T-helper 17 cell (primary cell): ENCODE measurements at places on chromosomes 3 and 15.

GRCh38 chr15:85974742-85975141 lies 104.9 kb upstream of the AGBL1 start:
- DNase-seq = no peak

GRCh38 chr3:136146981-136147729 lies 49.0 kb downstream of the MSL2 start:
- no peak for DNase-seq

GRCh38 chr15:62985768-62986167 lies 56.8 kb upstream of the TPM1 start:
- no peak for DNase-seq

- DNase-seq = no peak
Measured at GRCh38 chr3:142990721-142991120, 10.6 kb upstream of the U2SURP start.

- DNase-seq = no peak
Measured at GRCh38 chr15:51668446-51668845, 12.9 kb upstream of the SCG3 start.

DNA sequence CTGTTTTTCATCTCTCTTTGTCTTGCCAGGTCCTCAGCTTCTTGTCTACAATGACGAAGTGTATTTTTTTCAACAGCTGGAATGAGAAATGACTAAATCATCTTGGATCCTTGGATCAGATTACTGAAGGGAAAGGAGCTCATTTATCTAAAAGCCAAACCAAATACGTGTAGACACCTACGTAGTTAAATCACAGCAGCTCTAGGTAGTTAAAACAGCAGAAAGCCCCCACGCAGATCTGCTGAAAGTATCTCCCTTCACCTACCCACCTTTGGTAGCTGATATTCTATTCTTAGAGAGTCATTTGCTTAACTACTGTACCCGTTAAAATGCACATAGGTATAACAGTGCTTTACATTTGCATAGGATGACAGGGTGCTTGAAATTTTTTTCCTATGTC lies 105.5 kb upstream of the WNT5A start:
- DNase-seq = no peak

DNA sequence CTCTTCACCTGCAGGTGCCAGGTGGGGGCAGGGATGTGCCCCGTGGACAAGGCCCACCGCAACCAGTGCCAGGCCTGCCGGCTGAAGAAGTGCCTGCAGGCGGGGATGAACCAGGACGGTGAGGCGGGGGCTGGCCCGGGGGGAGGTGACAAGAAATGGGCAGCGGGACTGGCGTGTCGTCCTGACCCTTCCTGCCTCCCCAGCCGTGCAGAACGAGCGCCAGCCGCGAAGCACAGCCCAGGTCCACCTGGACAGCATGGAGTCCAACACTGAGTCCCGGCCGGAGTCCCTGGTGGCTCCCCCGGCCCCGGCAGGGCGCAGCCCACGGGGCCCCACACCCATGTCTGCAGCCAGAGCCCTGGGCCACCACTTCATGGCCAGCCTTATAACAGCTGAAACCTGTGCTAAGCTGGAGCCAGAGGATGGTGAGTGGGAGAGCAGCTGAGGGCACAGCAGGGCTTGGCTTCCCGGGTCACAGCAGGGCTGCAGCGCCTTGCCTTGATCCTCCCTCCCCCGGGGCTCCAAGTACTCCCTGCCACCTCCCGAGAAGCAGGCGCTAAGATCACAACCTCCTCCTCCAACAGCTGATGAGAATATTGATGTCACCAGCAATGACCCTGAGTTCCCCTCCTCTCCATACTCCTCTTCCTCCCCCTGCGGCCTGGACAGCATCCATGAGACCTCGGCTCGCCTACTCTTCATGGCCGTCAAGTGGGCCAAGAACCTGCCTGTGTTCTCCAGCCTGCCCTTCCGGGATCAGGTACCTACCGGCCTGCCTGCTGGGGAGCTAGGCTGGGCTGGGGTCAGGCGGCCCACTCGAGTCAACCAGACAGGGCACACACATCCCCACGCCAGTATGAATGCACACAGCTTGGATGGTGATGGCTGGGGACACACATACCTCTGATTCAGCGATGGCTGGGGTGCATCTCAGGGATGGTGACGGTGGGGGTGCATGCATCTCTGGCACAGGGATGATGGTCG lies 1.7 kb downstream of the NR2E3 start:
- no peak for DNase-seq

- DNase-seq = no peak
Measured at GRCh38 chr15:36658312-36658711, 78.9 kb downstream of the CDIN1 start.

DNA sequence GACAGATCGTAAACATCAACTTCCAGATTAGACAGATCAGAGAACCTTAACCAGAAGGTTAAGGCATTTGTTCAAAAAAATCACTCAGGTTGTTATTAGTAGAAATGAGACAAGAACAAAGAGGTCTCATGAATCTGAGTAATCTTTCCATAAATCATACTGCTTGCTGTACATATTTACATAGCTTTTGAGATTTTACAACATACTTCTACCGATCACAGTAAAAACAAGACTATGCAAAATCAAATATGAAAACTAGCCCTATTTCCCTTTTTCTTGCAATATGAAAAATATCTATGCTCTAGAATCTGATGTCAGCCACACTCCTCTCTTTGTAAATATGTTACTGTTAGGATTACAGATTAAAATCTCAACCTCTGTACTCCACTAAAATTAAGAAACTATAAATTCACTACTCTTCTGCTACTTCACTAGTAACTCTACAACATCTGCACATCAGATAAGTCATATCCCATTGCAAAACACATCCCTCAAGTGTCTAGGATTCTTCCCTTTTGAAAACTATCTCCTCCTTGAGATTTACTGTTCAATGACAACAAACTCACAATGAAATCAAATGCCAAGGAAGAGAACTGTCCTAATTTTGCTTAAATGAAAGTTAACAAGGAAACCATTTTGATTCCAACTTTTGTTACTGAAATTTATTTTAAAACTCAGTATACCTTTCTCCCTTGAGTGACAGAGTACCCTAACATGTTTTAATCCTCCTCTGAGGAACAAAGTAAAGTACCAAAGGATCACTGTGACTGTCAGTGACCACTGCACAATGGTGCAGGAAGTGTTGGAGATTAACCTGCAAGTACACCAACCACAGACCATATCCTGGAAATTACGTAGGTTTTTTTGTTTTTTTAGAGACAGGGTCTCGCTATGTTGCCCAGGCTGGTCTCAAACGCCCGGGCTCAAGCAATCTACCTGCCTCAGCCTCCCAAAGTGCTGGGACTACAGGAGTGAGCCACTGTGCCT lies 12.8 kb downstream of the DCUN1D1 start:
- no peak for DNase-seq

DNA sequence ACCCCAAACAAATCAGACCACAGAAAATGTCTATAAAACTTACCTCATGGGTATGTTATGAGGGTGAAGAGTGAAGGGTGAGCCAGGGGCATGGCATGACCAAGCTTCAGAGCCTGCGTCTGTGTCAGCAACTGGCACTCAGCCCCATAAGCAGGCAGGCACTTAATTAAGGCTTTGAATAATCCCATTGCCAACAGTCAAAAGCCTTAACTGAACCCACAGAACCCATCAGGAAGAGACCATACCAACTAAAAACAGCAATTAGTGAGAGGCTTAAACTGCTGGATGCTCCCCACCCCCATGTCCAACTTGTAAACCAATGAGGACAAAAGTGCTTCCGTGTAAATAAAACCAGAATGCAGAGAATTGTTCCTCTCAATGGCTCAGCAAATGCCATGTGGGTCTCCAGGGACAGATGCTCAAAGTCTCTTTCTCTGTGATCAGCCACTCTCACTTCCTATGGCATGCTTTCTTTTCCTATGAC lies 126.0 kb downstream of the MYLK start:
- no peak for DNase-seq

DNA sequence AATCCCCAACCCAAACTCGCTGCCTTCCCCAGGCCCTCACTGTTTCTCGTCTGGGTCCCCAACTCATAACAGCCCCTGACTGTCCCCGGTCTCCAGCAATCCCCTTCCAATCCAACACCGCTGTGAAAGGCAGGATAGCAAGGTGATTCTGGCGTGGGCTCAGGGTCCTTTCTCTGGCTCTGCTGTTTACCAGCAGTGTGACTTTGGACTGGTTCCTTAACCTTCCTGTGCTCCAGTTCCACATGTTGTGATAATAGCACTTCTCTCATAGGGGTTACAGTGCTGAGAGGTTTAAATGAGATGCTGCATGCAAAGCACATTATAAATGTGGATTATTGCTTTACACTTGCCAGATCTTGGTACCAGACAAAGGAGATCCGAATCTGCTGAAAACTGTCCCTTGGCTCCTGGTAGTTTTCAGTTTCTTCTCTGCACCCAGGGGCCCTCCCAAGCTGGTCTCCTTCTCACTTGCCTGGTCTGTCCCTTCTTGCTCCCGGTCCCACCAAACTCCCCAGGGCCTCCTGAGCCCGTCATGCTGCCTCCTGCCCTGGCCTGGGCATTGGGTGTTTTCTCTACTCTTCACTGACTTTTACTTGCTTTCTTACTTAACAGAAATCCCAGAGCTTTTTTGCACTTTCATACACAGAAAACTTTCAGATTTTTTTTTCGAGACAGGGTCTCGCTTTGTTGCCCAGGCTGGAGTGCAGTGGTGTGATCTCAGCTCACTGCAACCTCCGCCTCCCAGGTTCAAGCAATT lies 26.8 kb upstream of the CYP11A1 start:
- DNase-seq = no peak

GRCh38 chr3:99856437-99857220 lies 39.0 kb downstream of the CMSS1 start:
- DNase-seq = no peak

- DNase-seq = no peak
Measured at GRCh38 chr3:38690185-38690584, 40.7 kb upstream of the SCN5A start.

DNA sequence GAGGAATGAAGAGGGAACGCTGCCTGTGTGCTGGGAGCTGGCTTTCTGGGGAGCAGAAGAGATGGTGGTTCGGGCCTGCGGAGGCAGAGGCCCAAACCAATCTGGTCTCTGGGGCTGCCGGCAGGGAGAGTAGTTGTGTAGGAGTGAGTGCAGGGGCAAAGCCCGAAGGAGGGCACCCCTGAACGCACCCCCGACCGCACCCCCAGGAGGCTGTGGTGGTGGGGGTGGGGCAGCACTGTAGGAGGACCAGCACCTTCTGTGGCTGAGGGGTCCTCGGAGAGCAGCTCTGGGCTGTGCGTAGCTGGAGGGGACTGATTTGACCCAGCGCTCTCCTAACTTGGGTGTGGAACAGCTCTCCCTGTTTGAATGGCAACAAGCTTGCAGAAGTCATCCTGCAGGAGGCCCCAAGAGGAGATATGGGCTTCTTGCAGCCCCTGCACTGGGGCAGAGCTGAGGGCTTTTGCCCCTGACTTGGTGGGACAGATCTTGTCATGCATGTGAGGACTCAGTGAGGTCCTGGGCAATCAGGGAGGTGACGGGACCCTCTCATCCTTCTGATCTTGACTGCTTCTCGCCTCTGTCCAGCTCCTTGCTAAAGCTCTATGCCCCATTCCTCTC lies 26.1 kb downstream of the C15orf39 start:
- no peak for DNase-seq

GRCh38 chr3:192957441-192958021 lies 39.9 kb upstream of the MB21D2 start:
- no peak for DNase-seq

GRCh38 chr15:57667171-57667849 lies 39.2 kb upstream of the POLR2M start:
- DNase-seq = no peak

DNA sequence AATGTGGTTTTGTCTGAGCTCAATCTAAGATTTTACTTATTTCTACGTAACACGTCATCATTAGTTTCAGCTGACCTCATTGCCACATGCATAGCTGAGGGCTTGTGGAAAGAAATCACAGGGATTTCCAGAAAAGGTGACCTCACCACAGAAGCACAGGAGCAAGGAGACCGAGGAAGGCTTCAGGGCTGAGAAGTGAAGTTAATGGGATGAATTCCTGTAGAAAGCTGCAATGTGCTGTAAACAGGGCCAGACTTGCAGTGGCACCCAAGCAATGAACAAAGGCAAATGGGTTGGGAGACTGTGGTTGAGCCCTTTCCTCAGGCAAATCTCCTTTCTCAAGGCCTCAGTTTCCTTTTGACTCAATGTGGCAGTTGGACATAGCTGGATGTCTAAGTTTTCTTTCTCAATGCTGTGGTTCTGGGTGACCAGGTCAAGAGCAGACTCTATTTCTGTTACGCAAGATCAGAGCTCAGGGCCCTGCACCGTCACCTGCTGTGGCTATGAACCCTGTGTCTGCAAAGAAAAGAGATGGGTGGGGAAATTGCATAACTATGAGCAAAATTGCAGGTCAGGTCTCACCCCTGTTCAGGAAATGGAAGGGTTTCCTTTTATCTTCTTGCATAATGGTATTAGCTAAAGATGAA lies 252.2 kb upstream of the TBL1XR1 start:
- DNase-seq = no peak

GRCh38 chr15:44296625-44297524 lies 8.4 kb downstream of the GOLM2 start:
- no peak for DNase-seq

GRCh38 chr15:51085764-51086163 lies 8.9 kb downstream of the TNFAIP8L3 start:
- no peak for DNase-seq

DNA sequence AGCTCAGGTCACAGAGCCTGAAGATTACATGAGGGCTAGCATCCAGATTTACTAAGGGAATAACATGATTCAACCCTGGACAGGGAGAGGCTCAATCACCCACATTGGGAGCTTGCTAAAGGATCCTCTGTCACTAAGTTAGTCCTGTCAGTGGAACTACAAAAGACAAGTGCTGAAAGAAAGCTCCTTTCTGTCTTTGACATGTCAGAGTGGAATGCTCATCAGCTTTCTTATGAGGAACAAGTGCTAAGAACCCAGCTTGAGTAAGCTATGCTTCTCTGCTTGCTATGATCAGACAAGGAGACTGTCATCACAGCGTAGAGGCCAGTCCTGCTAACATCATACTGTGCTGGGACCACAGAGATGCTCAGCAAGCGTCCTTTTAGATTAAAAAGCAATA lies 74.5 kb downstream of the MB21D2 start:
- DNase-seq = no peak

DNA sequence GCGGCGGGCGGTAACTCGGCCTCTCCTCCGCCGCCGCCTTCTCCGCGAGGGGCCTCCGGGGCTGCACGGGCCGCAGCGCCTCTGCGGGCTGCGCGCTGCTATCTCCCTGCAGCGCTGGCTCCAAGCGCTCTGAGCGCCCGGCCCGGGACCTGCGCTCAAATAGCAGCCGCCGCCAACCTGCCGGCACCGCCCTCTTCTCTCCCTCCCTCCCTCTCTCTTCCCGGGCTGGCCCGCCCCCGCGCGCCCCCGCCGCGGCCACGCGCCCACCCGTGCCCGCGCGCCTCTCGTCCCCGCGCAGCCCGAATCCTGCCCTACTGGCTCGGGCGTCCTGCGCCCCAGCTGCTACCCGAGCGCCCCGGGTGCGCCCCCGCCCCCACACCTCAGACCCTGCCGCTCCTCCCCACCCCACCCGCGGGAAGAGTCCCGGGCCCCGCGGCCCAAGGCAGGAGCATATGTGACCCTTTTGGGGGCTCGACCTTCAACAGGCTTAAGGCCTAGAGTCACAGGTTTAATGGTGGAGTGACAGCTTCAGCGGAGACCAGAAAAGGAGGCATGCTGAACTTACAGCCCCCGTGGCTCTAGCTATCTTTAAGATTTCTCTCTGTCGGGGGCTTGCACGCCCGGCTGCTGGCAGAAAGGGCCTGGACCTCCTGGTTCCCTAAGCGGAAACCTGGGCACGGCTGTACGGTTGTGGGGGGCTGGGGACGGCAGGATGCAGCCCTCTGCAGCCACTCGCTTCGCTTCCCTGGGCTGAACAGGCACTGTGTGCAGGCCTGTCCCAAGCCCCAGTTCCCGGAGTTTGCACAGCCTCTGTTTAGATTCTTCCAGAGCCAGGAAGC lies at the start of gene CACNA2D2:
CACNA2D2 (minus strand) TSS at position 131 of the 839 bp plus-strand sequence. CDS start 211 bp downstream, outside the sequence.
- DNase-seq = peak; percentile 57

GRCh38 chr15:69780374-69780773 lies 317.3 kb downstream of the TLE3 start:
- no peak for DNase-seq
